Bronchial epithelial cell (primary cell): ENCODE measurements at places on chromosomes 12 and 14.
A peak's percentile ranks its signal among the peaks of the same experiment; 100 is the strongest.

DNA sequence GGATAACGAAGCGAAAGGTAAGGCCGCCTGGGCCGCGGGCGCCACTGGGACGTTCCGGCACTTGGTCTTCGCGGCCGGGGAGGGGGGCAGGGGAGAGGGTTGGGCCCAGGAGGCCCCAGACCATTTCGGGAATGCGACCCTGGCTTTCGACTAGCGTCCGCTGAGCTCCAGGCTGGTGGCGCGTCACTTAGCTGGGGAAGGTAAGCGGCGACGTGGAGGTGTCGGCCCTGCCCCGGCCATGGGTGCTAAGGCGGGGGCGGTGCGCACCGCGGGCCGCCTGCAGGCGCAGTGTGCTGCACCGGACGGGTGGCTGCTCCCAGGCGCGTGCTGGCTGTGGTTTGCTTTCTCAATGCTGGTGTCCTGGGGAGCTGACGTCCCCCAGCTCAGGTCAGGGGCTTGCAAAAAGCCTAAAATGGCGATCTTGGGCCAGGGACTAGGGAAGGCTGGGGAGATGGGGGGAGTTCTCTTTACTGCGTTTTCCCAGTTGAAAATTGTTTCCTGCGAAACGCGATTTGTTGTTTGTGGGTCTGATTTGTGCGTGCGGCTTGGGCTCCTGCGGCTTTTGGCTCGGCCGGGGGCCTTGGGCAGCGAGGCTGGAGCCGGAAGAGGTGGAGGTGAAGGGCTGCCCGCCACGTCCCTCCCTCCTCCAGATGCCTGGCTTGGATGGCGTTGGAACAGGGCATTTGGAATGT is 1.2 kb downstream of the HOXC10 start:
- no peak for DNase-seq

DNA sequence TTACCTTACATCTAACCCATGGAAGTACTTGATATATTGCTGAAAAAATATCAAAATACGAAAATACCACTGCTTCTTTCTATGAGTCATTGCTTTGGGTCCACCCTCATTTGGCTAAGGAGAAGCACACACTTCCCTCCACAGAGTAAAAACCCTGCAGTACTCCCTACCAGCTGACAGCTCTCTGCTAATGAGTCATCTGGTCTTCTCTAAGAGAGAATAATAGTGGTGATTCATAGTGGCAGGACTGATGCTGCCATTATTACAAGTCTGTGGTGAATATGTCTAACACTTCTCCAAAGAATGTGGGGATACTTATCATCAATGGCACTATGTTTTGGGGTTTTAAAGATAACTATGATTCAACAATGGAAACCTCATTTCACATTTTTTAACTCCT is 90.7 kb downstream of the PPFIA2 start:
- DNase-seq: peak; percentile 91

DNA sequence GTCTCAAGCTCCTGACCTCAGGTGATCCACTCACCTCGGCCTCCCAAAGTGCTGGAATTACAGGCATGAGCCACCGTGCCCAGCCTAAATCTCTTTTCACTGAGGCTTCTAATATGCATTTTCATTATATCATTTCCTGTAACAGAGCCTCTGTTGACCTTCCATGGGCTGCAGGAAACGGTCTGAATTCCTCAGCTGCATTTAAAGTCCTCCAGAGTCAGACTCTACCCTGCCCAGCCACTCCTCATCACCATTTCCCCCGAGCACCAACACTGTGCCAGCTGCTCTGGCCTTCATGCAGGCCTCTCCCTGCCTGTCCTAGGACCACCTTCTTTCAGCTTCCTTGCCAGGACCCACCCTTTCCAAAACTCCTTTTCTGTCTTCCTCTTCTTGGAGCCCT is 9.8 kb upstream of the NFKBIA start:
- peak; percentile 20 for DNase-seq

- DNase-seq: no peak
These were observed 83.0 kb downstream of the PPFIBP1 start for GRCh38 chr12:27606986-27607385.

DNA sequence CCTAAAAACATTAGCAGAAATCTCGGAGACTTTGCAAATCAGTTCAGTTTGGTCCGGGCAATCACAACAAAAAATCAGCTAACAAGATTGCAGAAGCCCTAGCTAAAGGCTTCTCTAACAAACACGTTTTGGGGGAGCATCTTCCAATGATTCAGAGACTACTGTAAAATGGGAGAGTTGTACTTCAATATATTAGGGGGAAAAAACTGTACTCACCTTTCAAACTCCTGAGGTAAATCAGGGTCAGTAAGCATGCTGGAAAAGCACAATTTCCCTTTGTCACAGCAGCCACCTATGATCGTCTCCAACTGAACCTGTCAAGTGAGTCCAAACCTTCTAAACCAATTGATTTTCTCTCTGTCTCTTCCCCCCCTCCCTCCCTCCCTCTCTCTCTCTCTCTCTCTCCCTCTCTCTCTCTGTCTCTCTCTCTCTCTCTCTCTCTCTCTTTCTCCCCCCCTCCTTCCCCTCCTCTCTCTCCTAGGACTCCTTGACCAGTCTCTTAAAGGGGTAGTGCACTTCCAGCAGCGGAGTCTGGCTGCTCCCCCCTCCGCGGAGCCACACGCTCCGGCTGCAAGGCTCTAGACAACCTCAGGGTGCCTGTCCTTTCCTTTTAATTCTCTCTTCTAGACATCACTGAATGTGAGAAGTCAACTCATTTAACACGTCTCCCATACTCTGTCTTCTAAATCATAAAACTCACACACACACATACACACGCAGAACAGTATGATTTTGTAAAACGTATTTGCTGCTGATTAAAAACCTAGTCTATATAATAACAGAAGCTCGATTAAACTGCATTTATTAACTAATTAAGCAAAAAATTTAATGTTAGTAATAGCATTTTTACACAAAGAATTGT is at the start of gene SOX5:
Gene SOX5, minus strand, starts transcription at position 323 of the 862 bp plus-strand sequence. Its CDS starts 69 bp downstream, at position 254.
- peak; percentile 12 for DNase-seq

DNA sequence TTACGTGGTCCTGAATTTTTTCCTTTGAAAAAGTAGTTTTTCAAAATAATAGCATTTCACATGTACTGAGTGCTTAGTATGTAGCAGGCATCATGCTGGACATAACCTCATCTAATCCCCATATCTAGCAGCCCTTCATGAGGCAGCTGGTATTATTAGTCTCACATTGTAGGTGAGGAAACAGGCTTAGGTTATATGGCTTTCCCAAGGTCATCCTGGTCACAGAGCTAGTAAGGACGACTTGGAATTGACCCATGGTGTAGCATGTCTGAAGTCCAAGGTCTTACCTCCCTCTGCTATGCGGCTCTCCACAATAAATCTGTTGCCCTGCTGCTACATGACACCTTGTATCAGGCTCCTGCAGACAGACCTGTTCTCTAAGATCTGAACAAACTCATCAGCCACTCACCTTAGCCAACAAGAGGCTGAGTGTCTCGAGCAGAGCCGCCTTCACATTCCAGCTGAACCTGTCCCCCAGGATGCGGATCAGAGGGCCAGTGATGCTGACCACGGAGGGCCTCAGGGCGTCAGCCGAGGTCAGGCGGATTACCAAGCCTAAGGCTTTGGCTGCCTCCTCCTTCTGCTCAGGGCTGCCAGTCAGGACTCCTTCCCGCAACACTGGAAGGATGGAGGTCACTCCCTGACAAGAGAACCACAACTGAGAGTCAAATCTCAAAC is 19.7 kb upstream of the RAB35 start:
- no peak for DNase-seq
